A549 treated with CORT108297 at 1 μM for 4 hours (cell line): ENCODE measurements at places on chromosomes 5 and 9. TPM values are rescaled to one million over a fixed set of nuclear protein-coding genes. Genes with fewer than 3 reads are reported as not detected.

Gene C5orf58
- total RNA-seq = not detected in 5 replicates

Gene GARIN3
- total RNA-seq = not detected in 5 replicates

Gene HMMR
- 22.8 to 33.6 TPM (median 27.5 TPM) in 5 replicates for total RNA-seq

Gene SPINK5
- total RNA-seq = not detected in 5 replicates

Gene CDH6
- 0.07 to 0.25 TPM (median 0.15 TPM) in 5 replicates for total RNA-seq

Gene RNF183
- total RNA-seq = 0.15 TPM in 1 of 5 replicates, not detected in the others

Gene NOXA1
- 0.78 to 2.3 TPM (median 2.0 TPM) in 5 replicates for total RNA-seq

Gene TMEM232
- 0.14 to 0.46 TPM in 2 of 5 replicates, not detected in the others for total RNA-seq

Gene LRRTM2
- total RNA-seq = not detected in 5 replicates

Gene ZNF474
- 0.13 to 0.34 TPM (median 0.24 TPM) in 5 replicates for total RNA-seq

Gene FBXO4
- total RNA-seq = 5.6 to 7.4 TPM (median 6.8 TPM) in 5 replicates

Gene SDHA
- 99.7 to 124 TPM (median 119 TPM) in 5 replicates for total RNA-seq

Gene SLC28A3
- total RNA-seq = 0.01 TPM in 1 of 5 replicates, not detected in the others

Gene ISOC1
- 16.7 to 21.5 TPM (median 17.4 TPM) in 5 replicates for total RNA-seq

Gene APBA1
- total RNA-seq = 0.11 to 0.29 TPM (median 0.14 TPM) in 5 replicates
